ENCODE measurements at places on chromosomes 12 and 14.

GRCh38 chr12:131833896-131834641, 5.9 kb downstream of the MMP17 start:
- DNase-seq = no peak

GRCh38 chr12:25771041-25771440, 187.4 kb upstream of the RASSF8 start:
- no peak for DNase-seq

- no peak for DNase-seq
Observed at GRCh38 chr12:96714199-96714598, 192.9 kb upstream of the NEDD1 start.

- DNase-seq = no peak
Observed at GRCh38 chr12:131737150-131737827, 26.4 kb downstream of the SFSWAP start.

- no peak for DNase-seq
Observed at GRCh38 chr12:115973968-115974724, 303.3 kb downstream of the MED13L start.

GRCh38 chr12:59386236-59386635, 209.6 kb upstream of the SLC16A7 start:
- no peak for DNase-seq
